Activated T-helper 1 cell treated with anti-CD3 and anti-CD28 coated beads, Interleukin-2, amount 50 U/mL, for 16 hours (primary cell): ENCODE measurements at places on chromosomes 2 and 18.

- no peak for DNase-seq
Observed at GRCh38 chr2:236975766-236976165, 109.9 kb upstream of the COPS8 start.

DNA sequence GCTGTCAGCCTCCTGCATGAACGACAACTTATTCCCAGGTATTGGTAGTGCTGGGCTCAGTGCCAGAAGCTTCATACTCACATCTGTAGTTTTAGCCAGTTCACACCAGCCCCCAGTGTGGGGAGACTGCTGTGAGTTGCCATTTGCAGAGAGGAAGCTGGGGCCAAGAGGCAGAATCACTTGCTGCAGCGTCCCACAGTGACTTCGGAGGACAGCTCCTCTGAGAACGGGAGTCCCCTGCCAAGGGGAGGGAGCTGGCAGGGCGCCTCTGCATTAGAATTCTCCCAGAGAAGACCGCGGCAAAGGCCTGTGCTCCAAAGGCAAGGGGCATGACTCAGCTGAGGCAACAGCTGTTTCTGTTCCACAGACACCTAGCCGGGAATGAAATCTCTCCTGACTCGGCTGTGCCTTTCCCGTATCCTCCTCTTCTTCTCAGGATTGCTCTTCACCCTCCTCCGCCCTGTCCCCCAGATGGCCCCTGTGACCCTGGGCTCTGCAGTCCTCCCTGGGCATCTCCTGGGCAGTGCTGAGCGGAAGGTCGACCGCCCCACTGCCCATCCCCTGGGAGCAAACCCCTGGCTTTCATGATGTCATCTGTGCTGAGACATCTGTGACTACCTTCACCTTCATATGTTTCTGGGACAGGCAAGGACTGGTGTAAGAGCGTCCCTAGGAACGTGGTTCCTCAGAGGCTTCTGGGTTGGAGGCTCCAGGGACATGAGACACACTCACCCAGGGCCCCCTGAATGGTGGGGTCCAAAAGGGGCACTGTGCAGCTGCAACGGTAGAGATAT, 18.0 kb downstream of the MAL start:
- DNase-seq, result no peak

GRCh38 chr2:46569766-46570165, 90.4 kb downstream of the TMEM247 start:
- DNase-seq, result no peak

DNA sequence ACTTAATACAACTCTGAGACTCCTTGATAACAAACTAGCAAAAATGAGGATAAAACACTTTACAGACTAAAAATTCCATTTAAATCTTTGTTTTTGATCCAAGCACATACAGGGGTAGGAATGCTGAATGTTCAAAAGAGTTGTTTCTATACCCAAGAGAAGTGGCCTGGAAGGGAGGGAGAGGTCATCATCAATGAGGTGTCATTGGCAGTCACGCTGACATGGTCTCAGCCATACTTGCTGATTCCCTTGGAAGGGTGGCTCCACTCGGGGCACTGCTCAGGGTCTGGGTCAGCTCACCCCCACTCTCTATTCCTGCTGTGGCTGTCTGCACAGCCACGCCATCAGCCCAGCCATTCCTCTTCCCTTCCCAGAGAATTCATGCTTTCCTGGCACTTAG, 105.2 kb upstream of the PELI1 start:
- DNase-seq, result no peak

DNA sequence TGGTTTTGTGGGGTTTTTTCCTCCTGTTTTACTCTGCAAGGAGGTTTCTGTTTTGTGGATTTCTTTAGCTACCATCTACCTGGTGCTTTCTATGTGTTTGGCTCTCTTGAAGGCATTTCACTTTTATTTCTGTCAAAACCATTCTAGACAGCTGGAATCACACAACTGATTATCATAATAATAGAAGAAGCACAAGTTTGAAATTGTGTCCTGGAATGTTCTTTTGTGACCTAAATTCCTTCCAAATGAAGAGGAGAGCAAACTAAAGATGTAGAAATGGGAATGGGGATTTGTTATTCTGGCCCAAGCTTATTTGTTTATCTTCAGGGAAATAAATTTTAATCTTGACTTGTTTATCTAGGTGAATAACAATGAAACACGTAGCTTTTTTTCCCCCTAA, 17.0 kb upstream of the MFSD2B start:
- no peak for DNase-seq

- no peak for DNase-seq
Observed at GRCh38 chr18:39959839-39960238, 1995.2 kb upstream of the PIK3C3 start.

- no peak for DNase-seq
Observed at GRCh38 chr2:46970334-46971288, 55.0 kb upstream of the MCFD2 start.

DNA sequence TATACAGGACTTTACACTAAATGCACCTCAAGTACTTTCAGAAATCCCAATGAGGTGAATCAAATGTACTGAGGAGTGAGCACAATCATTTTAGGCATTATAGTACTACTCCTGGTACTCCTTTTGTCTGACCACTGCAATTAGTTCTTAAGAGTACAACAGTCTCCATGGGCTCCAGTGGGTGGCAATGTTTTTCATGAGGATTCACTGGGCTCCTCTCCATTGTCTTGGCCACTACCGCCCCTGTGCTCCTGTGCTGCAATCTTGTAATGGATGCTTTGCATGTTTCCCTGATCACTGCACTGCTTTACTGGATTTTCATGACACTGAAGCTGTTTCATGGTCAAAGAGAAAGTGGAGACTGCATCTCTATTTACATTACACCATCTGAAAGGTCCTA, 268.5 kb upstream of the ZSWIM2 start:
- no peak for DNase-seq

DNA sequence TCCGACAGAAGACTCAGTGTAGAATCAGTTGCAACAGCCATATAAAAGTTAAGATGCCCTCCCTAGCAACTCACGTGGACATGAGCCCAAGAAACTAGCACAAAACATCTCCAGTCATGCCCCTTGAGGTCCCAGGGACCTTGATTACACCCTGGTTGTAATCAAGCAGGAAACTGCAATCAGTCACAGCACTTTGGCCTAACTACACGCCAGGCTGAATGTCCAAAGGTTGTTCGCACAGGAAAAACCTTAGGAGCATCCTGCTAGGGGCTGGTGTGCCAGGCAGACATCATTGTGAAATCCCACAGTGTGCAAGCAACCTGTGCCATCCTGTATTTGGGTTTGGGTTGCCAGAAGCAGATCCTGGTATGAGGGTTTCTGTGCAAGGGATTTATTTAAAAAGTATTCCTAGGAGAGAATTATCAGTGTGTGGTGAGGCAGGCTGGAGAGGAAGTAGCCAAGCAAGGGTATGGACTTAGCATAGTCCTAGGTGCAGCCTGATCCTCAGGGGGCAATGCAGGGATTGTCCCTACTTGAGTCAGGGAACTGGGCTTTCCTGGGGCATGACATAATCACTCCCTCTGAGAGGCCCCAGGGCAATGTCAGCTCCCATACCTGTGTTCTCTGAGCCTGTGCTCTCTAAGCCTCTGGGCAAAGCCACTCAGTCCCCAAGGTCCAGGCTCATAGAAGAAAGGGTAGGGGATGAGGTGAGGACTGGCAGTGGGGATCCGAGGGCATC, 17.8 kb upstream of the SULT1C2 start:
- DNase-seq, result no peak

- DNase-seq, result no peak
Observed at GRCh38 chr2:190088917-190089316, 26.4 kb upstream of the MSTN start.

DNA sequence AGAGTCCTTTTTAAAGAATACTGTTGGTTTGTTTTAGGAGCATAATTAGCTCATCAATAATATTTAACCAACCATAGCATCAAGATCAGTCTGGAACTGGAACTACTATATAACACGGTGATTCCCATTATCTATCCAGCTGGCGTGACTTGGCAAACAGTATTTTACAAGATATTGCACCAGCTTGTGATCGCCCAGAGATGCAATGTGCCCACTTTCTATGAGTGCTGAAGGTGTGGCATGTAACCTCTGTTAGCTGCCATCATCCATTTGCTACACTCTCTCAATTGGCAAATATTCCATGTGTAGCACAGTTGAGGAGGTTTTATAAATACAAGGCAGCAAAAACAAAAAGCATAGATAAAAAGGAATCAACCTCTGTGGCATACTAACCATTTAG, 64.9 kb downstream of the FIGN start:
- no peak for DNase-seq

GRCh38 chr2:14901737-14902136, 269.2 kb downstream of the LRATD1 start:
- DNase-seq, result no peak

- DNase-seq, result no peak
Observed at GRCh38 chr2:10772201-10772867, 40.3 kb downstream of the PDIA6 start.

GRCh38 chr18:49075681-49076080, 124.9 kb upstream of the SMAD7 start:
- DNase-seq, result no peak

DNA sequence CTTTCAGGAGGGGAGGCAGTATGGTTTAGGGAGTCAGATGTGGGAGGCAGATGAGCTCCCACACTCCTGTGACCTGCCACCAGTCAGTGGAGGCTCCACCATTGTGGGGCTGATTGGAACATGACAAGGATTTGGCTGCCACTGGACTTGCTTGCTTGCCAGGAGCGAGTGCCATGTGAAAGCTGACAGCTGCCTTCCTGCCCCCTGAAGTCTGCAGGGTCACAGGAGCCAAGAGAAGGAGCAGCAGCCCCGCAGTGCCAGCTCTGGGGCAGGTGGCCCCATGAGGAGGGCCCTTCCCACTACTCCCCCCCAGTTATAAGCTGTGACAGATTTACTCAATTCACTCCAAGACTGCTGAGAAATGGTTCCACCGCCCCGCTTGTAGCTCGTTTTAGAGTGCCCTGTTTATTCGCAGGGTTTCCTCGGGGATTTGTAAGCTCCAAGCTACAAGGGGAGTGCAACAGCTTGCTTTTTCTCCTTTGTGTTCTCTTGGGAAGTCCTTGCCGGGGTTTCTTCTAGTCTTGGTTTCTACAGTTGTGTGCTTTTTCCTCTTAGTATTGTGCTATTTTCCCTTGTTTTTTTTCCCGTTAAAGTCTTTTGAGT, 414.3 kb downstream of the MEIS1 start:
- no peak for DNase-seq

GRCh38 chr2:28082131-28082530, 191.6 kb downstream of the BABAM2 start:
- no peak for DNase-seq

- DNase-seq, result no peak
Observed at GRCh38 chr2:200702646-200703118, 109.0 kb upstream of the BZW1 start.

- DNase-seq, result no peak
Observed at GRCh38 chr18:67131498-67131897, 385.0 kb downstream of the DSEL start.

DNA sequence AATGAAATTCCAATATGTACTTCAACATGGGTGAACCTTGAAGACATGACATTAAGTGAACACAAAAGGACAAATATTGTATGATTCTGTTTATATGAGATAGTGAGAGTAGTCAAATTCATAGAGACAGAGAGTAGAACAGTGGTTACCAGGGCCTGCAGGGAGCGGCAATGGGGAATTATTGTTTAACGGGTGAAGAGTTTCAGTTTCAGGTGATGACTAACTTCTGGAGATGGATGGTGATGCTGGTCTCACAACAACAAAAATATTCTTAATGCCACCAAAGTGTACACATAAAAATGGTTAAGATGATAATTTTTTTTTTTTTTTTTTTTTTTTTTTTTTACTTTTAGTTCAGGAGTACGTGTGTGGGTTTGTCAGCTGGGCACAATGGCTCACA, 109.4 kb upstream of the TMEM200C start:
- no peak for DNase-seq

GRCh38 chr18:5543036-5543680, 639 bp downstream of the EPB41L3 start:
- no peak for DNase-seq

GRCh38 chr2:159165048-159165447, 121.5 kb downstream of the WDSUB1 start:
- DNase-seq, result no peak

GRCh38 chr18:54284981-54285785, 15.9 kb downstream of the POLI start:
- no peak for DNase-seq

- no peak for DNase-seq
Observed at GRCh38 chr18:13530879-13531387, 195.4 kb downstream of the FAM210A start.

GRCh38 chr2:224286923-224287322, 115.0 kb downstream of the FAM124B start:
- DNase-seq, result no peak

DNA sequence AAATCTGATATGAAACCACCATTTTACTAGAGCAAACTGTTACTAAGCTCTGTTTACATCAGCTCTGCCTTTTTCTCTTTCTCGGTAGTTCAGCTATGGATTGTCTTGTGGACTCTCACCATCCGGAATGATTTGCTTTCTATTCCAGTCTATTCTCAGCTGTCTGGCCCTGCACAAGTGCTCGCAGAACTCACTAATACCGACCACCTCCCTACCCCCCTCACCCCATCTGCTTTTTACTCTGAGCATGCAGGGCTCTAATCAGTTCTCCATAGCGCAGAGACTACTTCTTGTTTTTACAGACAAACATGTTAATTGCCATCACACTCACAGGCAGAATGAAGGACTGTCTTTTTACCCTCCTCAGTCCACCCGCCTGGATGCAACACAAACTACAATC, 180.7 kb upstream of the POU3F3 start:
- DNase-seq, result no peak

DNA sequence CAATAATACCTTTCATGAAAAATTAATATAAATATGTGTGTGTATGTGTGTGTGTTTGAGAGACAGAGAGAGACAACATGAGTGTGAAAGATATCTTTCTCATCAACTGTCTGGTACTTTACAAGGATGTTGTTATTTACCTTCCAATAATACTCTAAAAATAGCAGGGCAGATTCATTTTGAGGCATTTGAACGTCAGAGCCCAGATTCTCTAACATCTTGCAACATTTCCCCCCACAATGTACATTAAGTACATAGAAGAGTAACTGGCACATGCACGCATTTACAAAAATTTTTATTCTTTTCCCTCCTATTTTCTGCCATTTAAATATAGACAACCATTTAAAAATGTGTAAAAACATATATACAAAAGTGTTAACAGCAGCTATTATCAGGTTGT, 100.9 kb downstream of the PID1 start:
- no peak for DNase-seq

- no peak for DNase-seq
Observed at GRCh38 chr18:27541293-27541692, 356.2 kb upstream of the CHST9 start.
